Tibial nerve (tissue), 4 donors: ENCODE measurements at places on chromosomes 7 and 10.
A peak's percentile ranks its signal among the peaks of the same experiment; 100 is the strongest.

DNA sequence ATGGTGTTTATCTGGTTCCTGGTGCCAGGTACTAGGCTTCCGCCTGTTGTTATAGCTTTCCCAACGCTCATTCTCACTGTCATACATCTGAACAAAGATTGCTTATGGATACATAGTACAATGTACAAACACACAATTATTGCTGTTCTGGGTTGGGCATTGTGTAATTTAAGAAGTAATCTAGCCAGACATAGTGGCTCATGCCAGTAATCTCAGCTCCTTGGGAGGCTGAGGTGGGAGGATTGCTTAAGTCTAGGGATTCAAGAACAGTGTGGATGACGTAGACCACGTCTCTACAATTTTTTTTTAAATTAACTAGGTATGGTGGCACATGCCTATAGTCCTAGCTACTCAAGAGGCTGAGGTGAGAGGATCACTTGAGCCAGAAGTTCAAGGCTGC is 9.3 kb upstream of the CROT start:
- no peak for DNase-seq

DNA sequence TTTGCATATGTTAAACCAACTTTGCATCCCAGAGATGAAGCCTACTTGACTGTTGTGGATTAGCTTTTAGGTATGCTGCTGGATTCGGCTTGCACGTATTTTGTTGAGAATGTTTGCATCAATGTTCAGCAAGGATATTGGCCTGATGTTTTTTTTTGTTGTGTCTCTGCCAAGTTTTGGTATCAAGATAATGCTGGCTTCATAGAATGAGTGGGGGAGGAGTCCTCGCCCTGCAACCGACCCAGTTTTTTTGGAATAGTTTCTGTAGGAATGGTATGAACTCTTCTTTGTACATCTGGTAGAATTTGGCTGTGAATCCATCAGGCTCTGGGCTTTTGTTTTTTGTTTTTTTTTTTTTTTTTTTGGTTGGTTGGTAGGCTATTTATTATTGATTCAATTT is 147.9 kb downstream of the AHR start:
- no peak for DNase-seq

DNA sequence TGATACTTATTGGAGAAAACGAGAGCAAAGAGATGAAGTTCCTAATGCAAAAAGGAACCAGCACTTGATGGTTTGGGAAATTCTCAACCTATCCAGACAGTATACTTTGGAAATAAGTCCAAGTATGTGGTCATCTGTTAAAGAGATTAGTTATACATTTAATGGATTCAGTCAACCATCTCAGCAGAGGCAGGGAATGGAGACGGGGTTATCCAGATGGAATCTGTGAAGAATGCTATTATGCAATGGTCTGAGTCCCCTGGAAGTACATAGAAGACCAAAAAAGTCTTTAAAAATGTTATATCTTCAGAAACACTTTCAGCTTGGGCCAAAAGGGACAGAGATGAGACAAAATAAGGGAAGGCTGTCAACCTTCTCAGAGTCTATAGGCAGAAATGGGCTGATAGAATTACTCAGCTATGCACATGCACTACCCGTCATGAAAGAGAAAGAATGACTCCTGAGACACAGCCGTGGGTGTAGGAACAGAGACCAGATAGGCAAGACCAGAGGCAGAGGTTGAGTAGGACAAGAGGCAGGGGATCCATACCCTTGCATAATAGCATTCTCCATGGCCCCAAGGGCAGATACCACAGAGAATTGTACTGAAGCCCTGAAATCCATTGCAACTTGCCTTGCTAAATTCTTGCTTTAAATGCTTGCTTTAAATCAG is 738.8 kb upstream of the POT1 start:
- DNase-seq: no peak

GRCh38 chr10:129941199-129942018 is 22.7 kb downstream of the EBF3 start:
- DNase-seq: no peak

DNA sequence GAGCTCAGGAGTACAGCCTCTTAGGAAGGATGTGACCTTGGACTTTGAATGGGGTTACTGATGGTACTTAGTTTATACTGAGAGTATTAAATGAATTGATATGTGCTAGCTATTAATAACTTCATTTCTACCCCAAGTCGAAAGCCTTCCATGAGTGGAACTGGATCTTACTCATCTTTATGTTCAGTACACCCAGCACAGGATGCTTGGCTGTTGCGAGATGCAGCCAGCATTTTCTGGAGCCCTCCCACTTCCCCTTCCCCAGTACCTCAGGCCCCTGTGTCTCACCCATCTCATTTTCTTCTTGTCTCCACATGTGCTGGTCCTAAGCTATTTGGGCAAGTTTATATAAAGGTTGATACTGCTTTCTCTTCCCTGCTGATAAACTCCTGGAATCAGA is 7.2 kb downstream of the UPP1 start:
- no peak for DNase-seq

DNA sequence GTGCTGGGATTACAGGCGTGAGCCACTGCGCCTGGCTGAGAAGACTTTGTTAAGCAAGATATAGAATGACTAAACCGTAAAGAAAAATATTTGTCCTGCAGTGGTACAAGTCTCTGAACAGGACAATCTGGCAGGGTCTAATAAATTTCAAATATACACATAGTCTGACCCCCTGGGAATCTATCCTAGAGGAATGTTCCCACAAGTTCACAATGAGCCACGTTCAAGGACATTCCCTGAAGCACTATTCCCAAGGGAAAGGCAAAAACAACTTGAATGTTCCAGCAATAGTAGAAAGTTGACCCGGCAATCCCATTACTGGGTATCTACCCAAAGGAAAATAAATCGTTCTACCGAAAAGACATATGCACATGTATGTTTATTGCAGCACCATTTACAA is 82.0 kb downstream of the HIP1 start:
- DNase-seq: no peak

- peak; percentile 60 for DNase-seq
Measured at GRCh38 chr10:4820804-4821401, 5.1 kb upstream of the AKR1E2 start.

DNA sequence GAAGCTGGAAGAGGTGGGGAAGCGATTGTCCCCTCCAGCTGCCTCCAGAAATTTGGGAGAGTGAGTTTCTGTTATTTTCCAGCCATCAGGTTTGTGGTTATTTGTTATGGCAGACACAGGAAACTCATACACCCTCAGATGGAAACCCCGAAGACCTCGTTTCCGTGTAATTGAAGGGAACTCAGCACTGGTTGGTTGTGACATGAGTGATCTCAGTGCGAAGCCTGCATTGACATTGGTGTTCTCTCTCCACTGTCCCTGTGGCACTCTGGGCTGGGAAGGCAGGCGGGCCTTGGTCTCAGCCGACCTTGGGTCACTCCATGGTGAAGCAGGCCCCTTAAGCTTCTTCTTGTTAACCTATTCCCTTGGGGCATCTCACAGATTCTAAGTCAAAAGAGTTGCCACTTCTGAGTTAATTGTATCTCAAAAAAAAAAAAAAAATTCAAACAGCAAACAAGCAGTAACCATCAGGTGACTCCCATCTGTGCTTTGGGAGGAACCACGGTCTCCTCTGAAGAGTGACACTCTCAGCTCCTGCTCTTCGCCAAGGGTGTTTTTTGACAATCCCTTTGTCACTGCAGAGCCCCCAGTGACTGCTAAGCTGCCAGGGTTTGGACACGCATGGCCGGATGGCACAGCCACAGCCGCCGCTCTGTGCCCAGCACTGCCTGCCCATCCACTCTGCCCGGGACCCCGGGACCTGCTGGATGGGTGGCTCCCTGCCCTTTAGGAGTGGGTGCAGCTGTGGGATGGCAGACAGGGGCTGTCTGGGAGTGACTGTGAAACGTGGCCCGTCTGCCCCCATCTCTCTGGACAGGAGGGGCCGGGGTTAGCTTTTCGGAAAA is 233.6 kb downstream of the PRPF18 start:
- DNase-seq: no peak

DNA sequence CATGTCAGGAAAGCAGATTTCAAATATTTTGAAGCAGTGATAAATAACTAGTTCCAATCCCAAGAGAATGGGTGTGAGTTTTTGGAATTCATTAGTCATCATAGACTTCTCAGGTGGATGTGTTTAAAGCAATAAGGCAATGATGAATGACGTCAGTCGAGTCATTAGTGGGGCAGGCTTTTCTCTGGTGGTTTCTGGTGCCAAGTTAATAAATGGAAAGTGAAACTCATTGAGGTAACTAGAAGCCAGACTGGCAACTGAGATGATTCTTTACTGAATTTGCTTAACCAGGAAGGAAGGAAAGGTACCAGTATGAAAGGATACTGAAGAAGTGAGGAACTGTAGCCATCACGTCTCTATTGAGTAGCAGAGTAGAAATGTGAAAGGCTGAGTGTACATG is 311.0 kb downstream of the GPAM start:
- DNase-seq: no peak

- DNase-seq: no peak
Measured at GRCh38 chr7:593324-594115, 73.9 kb upstream of the PDGFA start.

- DNase-seq: no peak
Measured at GRCh38 chr7:21656796-21657195, 114.0 kb downstream of the DNAH11 start.

DNA sequence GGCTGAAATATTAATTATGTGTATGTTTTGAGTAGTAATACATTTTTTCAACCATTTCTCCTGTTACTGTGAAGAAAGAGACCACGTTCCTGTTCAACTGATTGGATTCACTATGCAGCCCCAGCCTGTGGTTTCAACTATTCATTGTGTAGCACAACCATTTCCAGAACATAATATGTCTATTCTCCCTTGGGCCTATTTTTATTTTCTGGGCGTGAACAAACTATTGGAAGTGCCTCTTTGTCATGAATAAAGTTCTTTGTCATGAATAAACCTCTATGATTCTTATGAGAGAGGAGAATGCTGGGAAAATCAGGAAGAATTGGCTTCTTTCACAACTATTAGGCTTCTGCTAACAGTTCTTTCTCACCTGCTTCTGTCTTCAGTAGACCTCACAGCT is 152.4 kb downstream of the GNAT3 start:
- DNase-seq: no peak

- no peak for DNase-seq
Measured at GRCh38 chr10:100684688-100685235, 60.6 kb upstream of the PAX2 start.

GRCh38 chr10:30940256-30940655 is 91.4 kb downstream of the ZNF438 start:
- no peak for DNase-seq
